ENCODE measurements at places on chromosomes 2 and 18.

DNA sequence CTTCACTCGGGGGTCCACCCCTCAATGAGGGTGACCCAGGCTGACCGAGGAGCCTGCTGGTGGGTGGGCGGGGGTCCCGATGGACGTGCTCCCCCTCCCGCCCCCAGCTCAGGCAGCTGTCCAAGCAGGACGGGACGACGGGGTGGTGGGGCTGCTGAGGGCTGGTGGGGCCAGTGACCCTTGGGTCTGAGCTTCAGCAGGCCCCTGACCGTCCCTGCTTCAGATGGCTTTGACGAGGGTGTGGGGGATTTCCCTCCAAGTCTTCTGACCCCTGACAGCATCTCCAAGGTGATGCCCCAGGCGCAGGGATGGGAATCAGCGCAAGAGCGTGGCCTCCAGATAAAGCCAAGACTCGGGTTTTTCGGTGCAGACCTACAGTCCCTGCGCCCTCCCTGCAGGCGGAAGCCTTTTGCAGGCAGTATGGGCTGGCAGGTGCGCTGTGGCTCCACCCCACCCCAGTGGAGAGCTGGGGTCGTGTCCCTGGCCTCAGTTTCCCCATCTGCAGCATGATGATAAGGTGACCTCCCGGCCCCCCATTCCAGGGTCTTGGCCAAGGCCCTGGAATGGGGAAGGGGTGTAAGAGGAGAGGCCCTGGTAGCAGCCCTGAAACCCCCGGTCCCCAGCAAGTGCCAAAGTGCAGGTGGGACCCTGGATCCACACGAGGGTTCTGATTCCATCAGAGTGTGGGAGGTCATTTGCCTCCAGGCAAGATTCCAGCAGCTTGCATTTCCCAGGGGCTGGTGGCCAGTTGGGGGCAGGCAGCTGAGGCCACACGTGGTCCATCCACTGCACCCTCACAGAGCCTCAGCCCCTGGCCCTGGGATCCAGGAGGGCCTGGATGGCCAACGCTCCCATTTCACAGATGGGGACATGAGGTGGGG, 8.7 kb downstream of the CROCC2 start:
- DNase-seq: no peak

DNA sequence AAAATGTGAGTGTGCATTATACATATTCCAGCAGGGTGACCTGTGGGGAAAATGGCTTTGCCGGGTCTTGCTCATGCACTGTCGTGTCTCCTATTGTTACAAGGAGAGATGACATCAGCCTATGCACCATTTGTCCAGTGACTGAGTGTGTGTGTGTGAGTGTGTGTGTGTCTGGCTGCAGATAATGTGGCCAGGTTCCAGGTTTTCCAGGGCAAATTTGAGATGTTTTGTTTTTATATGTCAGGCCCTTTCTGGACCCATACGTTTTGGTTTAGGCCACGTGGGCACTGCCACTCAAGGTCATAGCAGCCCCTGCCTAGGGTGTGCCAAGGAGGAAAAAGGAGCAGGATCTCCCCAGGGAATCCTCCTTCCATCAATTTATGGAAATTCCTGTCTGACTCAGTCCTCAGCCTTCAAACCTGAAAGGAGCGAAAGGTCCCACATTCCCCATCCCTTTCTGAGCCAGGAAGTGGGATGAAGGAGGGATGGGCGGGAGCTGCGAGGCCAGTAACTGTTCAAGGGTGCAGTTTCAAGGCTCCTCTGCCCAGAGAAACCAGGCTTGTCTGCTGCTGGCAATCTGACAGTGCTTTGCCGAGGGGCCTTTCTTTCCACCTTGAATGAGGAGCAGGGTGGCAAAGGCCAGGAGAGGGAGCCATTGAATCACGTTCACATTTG, 93.0 kb upstream of the SMAD2 start:
- DNase-seq: no peak

GRCh38 chr2:15914596-15915385, 25.6 kb upstream of the MYCN start:
- no peak for DNase-seq

GRCh38 chr2:239475161-239476028, 74.6 kb upstream of the HDAC4 start:
- DNase-seq: no peak

DNA sequence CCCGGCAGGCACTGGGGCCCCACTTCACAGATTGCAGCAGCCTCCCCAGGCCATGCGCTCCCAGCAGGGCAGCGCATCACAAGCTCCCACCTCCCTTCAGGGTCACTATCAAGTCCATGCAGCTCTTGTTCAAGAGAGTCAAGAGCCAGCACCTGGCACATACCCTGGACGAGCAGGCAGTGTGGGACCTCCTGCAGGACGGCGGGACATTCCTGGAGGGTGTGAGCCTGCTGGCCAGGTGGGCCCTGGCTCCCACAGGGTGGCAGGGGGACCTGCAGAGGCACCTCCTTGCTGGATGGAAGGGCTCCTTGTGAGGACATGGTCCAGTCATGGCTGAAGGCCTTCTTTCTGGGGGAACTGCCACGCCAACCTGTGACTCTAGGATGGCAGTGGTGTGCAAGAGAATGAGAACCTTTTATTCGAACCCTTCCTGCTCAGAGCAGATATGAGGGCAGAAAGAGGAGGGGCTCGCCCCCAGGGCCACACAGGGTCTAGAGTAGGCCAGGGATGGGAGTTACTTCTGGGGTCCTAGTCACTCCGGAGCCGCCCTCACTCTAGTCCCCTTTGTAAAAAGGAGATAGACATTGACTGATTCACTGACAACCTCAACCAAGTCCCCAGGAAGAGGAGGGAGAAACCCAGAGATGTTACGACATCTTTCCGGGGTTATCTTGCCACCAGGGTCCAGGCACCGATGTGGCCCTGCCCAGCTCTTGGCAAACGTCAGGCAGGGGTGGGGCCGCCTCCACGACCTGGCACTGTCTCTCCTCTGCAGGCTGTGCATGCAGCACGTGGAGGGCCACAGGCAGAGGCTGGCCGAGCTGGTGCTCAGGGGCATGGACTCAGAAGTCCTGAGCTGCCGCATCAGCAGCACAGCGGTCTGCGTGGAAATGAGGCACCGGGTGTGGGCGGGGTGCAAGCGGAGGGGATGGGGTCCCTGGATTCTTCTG, 31.3 kb downstream of the HJURP start:
- no peak for DNase-seq

GRCh38 chr18:35116784-35117318, 75.6 kb downstream of the MAPRE2 start:
- DNase-seq: no peak
